ENCODE measurements at places on chromosomes 12 and 14.

GRCh38 chr12:51662728-51663154 is 71.7 kb downstream of the SCN8A start:
- no peak for DNase-seq

- no peak for DNase-seq
Measured at GRCh38 chr12:12726555-12727093, 9.5 kb downstream of the CDKN1B start.

- DNase-seq, result no peak
Measured at GRCh38 chr12:10163084-10163483, 8.8 kb downstream of the OLR1 start.

- DNase-seq, result no peak
Measured at GRCh38 chr12:114767906-114768722, 84.1 kb upstream of the TBX3 start.

DNA sequence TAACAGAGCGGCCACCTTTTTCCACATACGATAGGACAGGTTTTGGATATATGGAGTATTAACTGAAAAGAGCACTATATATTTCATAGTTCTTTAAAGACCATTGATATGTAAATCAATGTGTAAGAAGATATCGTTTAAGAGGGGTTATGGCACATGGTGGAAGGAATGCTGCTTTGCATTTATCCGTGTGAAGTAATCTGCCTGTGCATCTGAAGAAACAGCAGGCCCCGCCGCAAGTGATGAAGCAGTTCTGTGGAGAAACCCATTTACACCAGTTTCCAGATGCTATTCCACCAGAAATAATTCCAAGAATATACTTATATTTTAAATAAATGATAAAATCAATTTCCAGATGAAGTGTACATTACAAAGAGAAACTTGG is 72.4 kb downstream of the BICD1 start:
- DNase-seq, result no peak

DNA sequence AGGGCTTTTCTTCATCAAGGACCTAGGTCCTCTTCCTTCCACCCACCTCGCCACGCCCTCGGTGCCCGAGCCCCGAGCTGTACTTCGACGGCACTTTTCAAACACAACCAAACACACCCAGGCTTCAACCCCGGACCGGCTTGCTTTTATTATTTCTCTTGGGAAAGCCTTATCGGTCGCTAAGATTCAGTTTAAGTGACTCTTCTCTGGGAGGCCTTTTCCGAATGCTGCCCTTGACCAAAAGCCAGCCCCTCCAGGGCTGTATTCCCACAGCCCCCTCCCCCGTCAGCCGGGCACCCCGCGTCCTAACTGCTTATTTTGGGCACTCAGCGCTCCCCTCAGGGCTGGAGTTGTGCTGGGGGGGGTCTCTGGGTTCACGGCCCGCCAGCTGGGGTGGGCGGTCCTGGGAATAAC is 644 bp upstream of the PPP4R4 start:
- no peak for DNase-seq

DNA sequence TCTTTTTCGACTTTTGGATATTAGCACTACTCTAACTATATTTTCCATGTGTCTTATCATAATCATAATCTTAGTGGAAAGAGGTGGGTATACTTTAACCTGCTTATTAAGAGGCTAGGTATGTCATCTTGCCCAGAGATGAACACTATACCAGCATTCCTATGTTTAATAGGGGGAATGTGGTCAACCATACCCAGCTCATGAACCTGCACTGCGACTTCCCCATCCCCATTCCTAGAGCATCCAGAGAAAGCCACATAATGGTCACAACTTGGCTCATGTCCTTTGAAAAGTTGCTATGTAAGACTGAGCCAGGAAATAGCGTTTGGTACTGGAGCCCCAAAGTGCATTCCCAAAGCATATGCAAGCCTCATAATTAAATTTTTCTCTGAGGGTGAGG is 55.2 kb downstream of the TMCC3 start:
- DNase-seq, result no peak
